GM10248 (cell line): ENCODE measurements at places on chromosomes 5 and 9.

DNA sequence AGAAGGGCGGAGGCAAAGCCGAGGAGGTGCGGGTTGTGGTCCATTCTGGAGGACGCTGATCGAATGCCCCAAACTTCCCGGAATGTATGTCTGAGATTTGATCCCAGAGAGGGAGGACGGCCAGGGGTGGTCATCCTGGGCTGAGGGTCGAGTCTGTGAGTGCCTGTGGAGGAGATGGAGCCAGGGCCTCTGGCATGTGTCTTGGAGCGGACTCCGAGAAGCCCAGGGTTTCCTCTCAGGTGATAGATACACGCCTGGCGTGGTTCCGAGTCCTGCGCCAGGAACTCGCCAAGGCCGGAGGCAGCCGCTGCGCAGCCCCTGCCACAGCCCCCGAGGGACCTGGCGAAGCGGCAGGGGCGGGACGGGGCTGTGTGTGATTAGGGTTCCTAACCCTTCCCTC, 363 bp downstream of the ZNF454 start:
- no peak for DNase-seq

- DNase-seq = no peak
Observed at GRCh38 chr5:76855961-76856360, 6.1 kb downstream of the S100Z start.

GRCh38 chr9:98287384-98287783, 31.9 kb upstream of the TBC1D2 start:
- no peak for DNase-seq

DNA sequence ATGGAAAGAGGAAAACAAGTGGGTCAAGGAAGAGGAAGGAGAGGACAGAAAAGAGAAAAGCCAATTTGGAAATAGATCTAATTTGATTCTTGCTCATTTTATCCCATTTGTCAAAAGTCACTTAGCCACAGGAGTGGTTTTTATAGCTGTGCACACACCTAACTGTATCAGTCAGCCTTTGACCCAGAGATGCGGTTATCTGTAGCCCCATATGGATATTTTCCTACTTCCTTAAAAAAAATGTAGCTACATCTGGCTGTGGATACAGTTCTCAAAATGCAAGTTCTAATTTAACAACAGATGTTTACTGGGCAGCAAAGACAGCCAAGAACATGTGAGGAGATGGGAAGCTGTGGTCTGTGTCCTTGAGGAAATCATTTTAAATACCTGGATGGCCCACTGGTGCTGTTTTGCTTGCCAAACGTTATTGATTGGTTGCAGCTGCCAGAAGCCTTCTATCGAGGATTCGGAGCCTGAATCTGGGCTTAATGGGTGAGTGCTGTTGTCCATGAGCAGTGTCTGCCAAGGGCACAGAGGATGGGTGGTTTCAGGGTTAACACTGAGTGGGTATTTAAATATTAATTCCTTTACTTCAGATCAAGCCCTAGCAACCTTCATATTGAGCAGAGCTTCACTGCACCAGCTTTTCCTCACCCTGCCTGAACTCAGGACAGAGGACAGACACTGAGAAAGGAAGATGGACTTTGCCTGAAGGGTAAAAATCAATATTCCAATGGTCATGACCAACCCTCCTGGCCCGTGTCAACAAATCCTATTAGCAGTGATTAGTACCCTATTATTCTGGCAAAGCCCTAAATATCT, 92.2 kb downstream of the APBA1 start:
- no peak for DNase-seq

- no peak for DNase-seq
Observed at GRCh38 chr9:5446451-5447236, 3.7 kb upstream of the CD274 start.

- no peak for DNase-seq
Observed at GRCh38 chr5:167638816-167639215, 652.6 kb upstream of the WWC1 start.

GRCh38 chr9:131122158-131122557, 3.2 kb upstream of the NUP214 start:
- no peak for DNase-seq

- no peak for DNase-seq
Observed at GRCh38 chr9:127525401-127526188, 74.3 kb downstream of the LRSAM1 start.
